ENCODE measurements at places on chromosomes 1 and 21. TPM values are rescaled to one million over a fixed set of nuclear protein-coding genes. Genes with fewer than 3 reads are reported as not detected.

DNA sequence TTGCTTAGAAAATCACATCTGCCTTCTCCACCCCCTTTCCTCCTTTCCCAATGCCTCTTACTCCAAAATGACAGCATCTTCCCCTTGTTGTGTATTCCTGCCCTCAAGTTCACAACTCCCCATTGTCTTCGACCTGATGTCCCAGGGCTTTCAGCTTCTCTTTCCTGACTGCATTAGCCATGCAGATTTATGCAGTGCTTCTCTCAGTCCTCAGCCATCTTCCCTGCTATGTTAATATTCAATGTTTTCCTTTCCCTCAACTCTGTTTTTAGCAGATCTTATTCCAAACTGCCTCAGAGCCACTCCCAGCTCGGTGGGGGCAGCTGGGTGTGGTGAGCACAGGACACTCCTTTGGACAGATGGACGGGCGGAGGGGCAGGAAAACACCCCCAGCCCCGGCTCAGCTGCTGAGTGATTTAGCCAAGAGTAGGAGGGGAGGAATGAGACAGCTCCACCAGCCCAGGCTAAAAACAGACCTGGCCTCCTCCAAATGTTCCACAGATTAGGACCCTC is 71.0 kb downstream of the CD2 start:
- no peaks in the 10 kb centered on the region for H3K27me3 ChIP-seq
- H3K4me3 ChIP-seq = no peak overlapping the region
- no peak for DNase-seq
- H3K36me3 ChIP-seq = no peaks in the 10 kb centered on the region

DNA sequence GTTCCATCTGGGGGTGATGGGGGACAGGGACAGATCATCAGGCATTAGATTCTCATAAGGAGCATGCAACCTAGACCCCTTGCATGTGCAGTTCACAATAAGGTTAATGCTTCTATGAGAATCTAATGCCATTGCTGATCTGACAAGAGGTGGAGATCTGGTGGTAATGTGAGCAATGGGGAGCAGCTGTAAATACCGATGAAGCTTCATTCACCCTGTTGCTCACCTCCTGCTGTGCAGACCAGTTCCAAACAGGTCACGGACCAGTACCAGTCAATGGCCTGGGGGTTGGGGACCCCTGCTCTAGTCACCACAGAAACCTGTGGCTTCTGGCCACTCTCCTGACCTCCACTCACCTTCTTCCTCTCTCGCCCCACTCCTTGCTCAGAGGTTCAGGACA is 229.9 kb downstream of the PTPRU start:
- no peaks in the 10 kb centered on the region for H3K27me3 ChIP-seq
- no peaks in the 10 kb centered on the region for H3K36me3 ChIP-seq
- no peaks in the 10 kb centered on the region for H3K4me1 ChIP-seq
- no peak overlapping the region for H3K4me3 ChIP-seq

Gene USH2A
- 2.4 TPM for total RNA-seq

Gene CD1D
- total RNA-seq = 2.0 TPM

Gene C8A
- total RNA-seq = not detected

Gene BEND5
- 2.8 TPM for total RNA-seq

Measured in right atrium auricular region (tissue), 2 donors.